Activated naive CD4-positive, alpha-beta T cell (primary cell): ENCODE measurements at places on chromosomes 2 and 18.

DNA sequence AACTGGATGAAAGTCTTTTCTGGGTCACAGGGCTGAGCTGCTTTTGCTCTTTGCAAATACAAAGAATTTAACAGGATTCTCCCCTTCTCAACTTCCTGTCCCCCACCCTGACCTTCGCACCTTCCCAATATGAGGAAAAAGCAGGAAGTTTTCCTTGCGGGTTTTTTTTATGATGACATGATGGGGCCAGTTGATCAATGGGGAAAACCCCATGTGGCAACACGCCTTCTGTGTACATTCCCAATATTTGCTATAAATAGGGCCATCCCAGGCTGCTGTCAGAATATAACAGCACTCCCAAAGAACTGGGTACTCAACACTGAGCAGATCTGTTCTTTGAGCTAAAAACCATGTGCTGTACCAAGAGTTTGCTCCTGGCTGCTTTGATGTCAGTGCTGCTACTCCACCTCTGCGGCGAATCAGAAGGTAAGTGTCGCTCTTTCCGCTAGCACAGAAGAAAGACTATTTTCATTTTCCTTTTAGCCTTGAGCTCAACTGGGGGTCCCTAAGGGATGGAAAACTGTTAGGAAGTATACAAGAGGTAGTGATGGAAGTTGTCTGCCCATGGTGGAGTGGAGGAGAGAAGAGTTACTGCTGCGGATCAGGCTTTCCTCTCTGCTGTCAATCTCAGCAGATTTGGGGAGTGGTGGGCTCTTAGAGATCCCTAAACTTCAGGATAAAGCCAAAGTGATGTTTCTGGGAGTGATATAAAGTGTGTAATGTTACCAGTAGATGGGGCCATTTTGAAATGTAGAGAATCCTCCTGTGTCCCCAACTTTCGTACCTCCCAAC, at the start of gene CCL20:
CCL20 (plus strand) TSS at position 281 of the 792 bp plus-strand sequence; CDS start at position 351, 70 bp downstream.
- DNase-seq = no peak

DNA sequence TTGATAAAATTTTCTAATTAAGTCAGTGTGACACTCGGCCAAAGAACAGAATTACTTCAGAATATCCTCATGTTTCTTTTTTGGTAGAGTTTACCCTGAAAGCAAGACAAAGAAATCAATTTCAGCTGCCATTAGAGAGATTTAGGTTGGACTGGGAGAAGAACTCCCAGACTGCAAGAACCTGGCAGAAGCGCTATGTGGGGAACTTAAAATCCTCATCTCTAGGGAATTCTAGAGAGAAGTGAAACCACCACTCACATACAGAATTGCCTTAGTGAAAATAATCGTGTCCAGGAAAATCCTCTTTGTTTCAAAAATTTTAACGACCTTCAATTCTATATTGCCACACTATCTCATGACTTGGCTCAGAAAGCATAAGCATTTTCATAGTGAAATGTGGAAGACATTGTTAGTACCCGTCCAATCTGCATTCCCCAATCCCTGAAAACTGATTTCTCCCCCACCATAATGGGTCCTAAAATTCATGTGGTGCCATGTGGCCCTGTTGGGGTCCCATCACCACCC, 297.3 kb upstream of the MEIS1 start:
- no peak for DNase-seq

- no peak for DNase-seq
These were observed 136.0 kb downstream of the GFPT1 start for GRCh38 chr2:69250981-69251380.

- no peak for DNase-seq
These were observed 366.4 kb upstream of the FSIP2 start for GRCh38 chr2:185372188-185372587.

DNA sequence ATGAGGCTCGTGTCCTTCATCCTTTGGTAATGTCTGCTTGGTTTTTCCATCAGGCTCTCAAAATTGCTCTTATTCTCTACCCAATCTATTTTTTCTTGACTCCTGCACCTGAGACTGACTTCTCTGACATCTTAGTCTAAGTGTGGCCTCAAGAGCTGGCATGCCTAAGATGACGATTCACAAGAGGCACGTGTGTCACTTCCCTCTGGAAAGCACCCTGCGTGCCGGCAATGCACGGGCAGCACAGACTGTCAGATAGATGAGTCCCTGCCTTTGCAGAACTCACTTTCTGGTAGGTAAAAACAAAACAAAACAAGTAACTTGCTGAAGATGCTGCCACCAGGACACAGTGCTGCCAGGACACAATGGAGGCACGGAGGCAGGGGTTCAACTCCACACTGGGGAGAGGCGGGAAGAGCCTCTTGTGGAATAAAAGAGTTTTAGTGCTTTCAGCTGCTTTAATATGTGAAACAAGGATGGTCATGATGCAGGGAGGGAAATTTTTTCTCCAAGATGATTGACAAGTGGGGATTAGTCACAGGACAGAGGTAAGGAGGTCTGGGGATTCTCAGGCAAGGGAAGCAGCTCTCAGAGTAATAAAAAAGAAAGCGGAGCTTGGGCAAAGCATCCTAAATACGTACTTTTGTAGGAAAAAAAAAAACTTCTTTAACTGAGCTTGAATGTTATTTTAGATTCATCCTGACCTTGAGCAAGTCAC, 27.3 kb downstream of the CYB5A start:
- no peak for DNase-seq

- DNase-seq = no peak
These were observed 45.6 kb upstream of the ITGAV start for GRCh38 chr2:186544255-186544675.

DNA sequence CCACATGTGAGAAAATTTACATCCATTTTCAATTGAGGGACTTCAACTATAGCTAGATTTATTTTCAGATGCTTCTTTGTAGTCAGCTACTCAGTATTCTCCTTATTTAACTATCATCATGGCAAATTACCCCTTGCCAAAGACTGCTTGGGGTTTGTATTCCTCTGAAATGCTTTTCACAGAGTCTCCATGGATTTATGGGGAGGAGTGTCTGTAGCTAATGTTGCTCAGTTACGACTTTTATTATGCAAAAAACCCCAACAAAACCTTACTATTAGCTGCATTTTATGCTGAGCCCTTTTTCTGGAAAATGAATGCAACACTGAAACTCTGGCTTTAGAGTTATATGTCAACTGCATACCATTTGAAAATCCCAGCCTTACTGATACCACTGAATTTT, 78.6 kb downstream of the RFTN2 start:
- DNase-seq = no peak

GRCh38 chr2:51014759-51015158, 17.2 kb downstream of the NRXN1 start:
- no peak for DNase-seq

GRCh38 chr2:38266382-38267061, 110.6 kb downstream of the ATL2 start:
- no peak for DNase-seq

DNA sequence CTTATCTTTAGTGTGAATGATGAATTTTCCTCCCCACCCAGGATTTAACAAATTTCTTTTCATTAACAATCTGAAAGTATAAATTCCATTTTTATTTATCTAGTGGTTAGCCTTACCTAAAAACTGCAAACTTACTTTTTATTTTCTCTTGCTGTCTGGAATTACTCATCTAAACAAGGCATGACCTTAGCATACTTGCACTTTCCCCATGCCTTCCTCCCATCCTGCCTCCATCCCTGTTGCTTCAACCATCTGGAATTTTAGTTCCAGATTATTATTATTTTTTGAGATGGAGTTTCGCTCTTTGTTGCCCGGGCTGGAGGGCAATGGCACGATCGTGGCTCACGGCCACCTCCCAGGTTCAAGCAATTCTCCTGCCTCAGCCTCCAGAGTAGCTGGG, 35.6 kb downstream of the GDF7 start:
- no peak for DNase-seq

DNA sequence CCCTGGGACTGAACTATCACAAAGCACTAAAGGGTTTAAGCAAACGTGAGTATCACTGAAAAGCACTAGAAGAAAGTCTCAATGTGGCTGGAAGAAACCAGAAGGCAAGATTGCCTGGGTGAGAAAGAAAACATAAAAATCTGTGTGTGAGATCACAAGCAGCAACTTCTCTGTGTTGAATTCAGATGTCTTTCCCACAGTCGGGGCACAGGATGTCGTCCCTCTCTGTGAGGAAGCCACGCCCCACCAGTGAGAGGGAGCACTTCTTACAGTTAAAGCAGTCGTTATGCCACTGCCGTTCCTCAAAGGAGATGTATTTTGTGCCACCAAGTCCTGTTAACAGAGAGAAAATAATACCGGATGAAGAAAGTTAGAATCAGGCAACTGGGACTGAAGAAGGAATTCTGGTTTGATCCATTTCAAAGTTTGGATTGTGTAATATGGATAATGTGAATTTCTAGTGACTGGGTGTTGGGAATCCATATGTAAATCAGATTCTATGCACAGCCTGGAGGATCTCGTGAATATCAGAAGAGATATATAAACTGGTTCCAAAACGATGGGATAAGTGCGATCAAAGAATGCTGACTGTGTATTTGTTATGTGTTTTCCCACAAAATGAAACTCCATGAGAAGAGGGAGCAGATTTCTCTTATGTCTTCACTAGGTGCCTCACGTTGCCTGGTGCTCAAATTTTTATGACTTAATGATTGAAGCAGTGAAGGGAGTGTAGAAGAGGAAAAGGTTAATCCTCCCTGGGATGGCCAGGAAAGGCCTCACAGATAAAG, 24.0 kb downstream of the C2orf49 start:
- no peak for DNase-seq

DNA sequence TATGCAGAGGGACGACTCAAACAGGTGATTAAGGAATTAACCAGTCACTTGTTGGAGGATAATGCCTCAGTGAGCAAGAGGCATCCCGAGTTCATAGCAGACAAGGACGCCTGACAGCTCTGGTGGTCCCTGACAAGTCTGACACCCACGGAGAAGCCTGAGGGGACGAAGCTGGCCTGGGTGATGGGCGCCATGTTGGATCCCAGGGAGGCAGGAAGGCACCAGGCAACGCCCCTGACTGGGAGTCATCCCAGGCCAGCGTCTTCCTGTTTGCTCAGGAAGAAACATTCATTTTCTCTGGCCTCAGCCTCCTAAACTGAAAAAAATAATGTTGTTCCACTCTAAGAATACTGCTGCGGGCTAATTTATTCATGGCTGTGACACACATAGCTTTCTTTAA, 92.1 kb upstream of the ATP8B1 start:
- no peak for DNase-seq

GRCh38 chr2:222298311-222299150, at the start of gene PAX3:
Gene PAX3, minus strand, starts transcription at chr2:222298998. Its CDS starts 383 bp downstream, at chr2:222298615.
- no peak for DNase-seq

- DNase-seq = no peak
These were observed 58.8 kb downstream of the CCDC195 start for GRCh38 chr2:224657349-224657748.

DNA sequence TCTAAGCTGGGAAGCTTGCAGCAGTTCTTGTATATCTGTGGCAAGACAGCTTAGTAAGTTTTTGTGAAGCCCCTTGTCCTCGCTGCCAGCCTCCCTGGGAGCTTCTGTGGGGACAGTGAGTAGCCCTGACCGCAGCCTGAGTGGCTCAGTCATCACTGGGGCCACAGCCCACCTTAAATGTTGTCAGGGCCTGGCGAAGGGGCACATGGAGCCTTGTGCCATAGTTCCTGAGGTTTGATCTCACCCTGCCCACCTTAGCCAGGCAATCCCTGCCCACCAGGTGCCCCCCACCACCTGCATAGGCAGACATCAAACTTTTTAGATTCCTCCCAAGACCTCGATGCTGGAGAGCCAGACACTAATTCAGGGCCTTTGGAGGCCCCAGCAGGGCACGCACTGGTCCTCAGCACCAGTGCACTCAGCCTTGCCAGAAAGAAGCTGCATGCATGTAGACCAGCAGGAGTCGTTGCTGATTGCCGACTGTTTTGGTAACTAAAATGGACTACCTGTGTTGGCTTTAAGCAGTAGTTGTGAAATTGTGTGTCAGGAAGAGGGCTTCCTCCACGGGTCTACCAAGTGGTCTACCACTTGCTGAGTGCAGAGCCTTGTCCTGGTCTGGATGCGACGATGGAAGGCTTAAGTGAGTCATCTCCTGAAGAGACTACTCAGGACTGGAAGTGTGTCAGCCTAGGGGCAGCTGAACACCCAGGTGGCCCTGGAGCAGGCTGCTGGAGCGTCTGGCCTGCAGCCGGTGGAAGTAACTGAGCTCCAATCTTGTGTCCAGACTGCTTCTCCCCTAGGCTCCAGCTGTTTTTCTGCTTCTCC, 233.1 kb downstream of the SEPTIN10 start:
- no peak for DNase-seq

DNA sequence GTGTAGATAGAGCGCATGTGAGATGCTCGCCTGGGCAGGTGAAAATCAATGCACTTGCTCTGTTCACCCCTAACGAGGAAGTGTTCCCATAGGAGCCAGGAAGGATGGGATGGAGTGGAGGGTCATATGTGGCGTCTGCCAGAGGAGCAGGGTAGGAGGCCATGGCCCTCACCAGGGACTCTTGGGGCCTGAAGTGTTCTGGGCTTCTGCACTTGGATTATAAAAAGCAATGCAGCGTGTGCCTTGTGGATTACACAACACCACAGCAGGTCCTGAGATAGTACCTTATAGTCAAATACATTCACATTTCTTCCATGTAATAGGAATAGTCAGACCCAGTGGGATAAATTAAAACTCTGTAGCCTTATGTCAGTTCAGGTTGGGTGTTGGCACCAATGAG, 100.1 kb downstream of the CABLES1 start:
- no peak for DNase-seq

- DNase-seq = peak; percentile 11
These were observed 104.5 kb upstream of the EPC2 start for GRCh38 chr2:148540022-148540421.

DNA sequence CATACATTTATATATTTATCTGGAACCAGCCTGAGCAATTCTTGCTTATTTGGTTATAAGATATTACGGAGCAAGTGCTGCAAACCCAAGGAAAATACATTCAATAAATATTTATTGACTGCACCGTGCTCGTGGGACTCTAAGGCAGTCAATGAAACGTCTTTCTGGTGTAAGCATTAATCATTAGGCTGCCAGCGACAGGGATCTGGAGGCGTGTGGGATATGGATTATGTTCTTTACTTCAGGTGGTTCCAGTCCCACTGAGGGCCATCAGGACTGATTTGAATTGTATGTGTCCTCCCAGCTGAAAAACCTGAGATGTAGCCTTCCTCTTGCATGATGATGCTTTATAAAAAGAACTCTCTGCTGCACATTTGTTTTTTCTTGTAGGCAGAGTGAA, 75.4 kb downstream of the TACR1 start:
- no peak for DNase-seq

- DNase-seq = no peak
These were observed 493.8 kb downstream of the FBXO15 start for GRCh38 chr18:73653827-73654226.

DNA sequence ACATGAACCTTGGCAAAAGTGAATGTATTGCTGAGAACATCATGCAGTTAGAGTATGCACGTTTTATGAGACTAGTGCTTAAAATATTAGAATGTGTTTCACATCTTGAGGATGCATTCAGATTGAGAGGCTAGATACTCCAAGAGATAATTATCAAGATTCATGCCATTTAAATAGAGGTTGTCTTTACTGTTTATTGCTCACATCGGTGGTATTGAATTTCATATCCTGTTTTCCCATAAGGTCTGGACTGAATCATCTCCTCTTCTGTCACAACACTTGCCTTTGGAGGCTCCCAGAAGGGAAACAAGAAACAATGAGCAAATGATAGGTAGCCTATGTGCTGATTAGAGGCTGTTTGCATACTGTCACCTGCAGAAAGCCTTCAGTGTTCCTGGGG, 83.8 kb downstream of the CLHC1 start:
- DNase-seq = no peak

GRCh38 chr2:168708080-168708479, 94.4 kb upstream of the NOSTRIN start:
- DNase-seq = no peak
